ENCODE measurements at places on chromosomes 5 and 9.

GRCh38 chr5:132746954-132747615 is at the start of gene CCNI2:
TSS of gene CCNI2 (plus strand) at chr5:132747426. CDS start at chr5:132747496, 70 bp downstream.
- no peak for DNase-seq

- DNase-seq = no peak
These were observed 169.4 kb upstream of the ZNF462 start for GRCh38 chr9:106693558-106693957.

GRCh38 chr9:112224401-112225289 is 49.5 kb upstream of the SUSD1 start:
- DNase-seq = no peak

- DNase-seq = no peak
These were observed 101.1 kb downstream of the NFIB start for GRCh38 chr9:14212697-14213420.

DNA sequence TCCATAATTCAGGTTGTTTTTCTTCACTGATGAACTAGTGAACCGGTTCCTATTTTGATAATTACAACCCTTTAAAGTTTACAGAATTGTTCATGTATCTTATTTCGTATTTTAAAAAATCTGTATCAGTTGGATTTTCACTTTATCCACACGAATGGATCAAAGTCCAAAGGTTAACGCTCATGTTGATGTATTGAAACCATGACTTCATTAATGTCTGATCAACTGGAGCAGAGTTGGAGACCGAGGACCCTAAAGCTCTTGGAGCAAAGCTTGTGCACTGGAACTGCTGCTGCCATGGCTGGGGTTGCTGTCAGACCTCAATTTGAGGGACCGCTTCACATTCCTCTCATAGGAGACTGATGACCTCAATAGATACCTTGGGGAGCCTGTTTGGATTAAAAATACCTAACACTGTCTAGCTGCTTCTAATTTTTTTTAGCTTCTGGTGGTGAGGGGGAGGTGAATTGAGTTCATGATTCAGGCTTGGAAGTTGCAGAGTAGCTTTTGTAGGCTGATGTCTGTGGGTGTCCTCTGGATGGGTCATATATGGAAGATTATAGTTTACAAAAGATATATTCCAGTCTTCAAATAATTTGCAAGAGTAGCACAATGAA is 45.1 kb downstream of the KIAA1958 start:
- DNase-seq = no peak

DNA sequence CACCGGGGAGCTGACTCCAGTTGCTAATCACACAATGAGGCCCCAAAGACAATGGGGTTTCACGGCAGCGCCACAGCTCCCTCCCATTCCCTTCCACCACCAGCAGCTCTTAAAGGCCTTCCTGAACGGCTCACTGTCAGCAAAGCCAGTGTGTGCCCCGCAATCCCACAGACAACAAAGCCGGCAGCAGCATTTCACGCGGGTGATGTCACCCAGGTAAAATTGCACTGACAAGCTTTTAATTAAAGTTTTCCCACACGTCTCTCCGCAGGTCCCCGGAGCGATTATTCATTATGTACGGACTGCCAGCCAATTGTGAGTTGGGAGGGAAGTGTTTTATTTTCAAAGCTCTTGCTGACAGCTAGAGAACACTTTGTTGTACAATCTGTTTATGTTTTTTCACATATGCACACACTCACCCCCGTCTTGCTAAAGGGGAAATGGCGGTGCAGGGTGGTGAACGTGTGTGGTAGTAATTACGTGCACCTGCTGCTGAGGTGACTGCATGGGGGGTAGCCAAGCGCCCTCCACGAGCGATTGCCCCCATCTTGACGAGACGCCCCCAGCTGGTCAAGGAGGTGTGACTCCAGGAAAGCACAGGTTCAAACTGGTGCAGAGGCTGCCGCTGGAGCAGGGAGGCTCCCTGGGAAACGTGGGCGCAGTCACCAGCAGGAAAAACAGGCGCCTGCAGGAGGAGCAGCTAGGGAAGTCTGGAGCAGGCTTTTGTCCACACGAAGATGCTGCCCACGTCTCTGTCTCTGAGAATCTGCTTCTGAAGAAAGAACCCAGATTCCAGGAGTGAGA is 65.0 kb downstream of the IRX2 start:
- no peak for DNase-seq

GRCh38 chr9:10259668-10260067 is 353.1 kb downstream of the PTPRD start:
- DNase-seq = no peak

DNA sequence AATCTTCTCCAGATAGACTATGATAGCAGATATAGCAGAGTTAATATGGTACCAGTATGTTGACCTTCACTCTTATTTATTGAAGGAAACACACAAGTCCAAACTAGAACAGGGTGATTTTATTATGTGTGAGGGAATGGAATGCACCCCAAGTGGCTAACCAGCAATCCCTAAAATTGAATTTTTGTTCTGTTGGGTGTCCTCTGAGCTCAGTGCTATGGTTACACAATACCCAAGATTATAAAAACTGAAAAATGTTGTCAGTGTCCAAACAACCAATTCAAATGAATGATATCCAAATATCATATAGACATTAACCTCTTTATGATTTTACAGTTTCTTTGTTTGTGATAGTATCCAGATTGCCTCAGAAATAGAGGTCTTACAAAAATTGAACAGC is 60.9 kb downstream of the NNT start:
- no peak for DNase-seq

- DNase-seq = no peak
These were observed 33.6 kb downstream of the TLR4 start for GRCh38 chr9:117737721-117738226.

- no peak for DNase-seq
These were observed 196 bp upstream of the GRM6 start for GRCh38 chr5:178995341-178995690.

DNA sequence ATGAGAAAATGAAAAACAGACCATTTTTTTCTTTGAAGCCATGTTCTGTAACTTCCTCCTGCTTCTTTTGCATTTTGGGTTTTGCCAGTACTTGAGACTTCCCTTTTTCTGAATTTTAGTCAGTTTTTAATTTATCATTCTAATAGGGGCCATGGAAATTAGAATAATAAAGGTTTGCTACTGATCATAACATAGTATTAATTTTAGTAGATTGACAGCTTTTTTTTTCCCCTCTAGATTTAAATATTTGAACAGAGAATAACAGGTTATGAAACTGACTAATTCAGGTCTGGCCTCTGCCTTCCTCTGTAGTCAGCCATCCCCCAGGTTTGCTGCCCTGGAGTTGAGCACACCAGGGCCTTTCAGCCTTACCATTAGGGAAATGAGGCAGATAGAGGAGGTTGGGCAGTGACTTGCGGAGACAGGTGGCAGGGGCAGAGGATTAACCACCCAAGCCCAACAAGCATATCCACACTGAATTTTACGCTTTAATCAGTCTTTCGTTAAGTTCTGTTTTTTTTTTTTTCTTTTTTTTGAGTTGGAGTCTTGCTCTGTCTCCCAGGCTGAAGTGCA is 80.1 kb upstream of the TNFAIP8 start:
- no peak for DNase-seq

DNA sequence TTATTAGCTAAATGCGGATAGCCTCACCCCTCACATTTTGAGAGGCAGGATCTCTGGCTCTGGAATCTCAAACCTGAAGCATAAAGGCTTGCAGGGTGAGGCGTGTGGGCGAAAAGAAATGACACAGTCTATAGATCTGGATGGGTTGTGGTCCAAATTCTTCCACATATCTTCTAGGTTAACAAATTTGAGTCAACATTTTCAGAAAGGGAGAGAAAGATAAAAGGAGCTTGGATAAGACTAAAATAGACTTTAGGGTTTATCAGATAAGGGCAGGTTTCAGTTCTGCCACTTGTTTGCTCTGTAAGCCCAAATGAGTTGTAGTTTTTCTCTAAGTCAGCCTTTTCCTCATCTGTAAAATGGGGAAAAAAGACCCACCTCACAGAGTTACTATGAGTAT is 220.9 kb downstream of the TRIM32 start:
- DNase-seq = no peak

GRCh38 chr9:134699343-134699740 is 57.7 kb downstream of the COL5A1 start:
- DNase-seq = no peak

GRCh38 chr5:114391321-114391720 is 29.5 kb downstream of the KCNN2 start:
- DNase-seq = no peak

GRCh38 chr9:126459126-126459525 is 132.5 kb downstream of the MVB12B start:
- DNase-seq = no peak

DNA sequence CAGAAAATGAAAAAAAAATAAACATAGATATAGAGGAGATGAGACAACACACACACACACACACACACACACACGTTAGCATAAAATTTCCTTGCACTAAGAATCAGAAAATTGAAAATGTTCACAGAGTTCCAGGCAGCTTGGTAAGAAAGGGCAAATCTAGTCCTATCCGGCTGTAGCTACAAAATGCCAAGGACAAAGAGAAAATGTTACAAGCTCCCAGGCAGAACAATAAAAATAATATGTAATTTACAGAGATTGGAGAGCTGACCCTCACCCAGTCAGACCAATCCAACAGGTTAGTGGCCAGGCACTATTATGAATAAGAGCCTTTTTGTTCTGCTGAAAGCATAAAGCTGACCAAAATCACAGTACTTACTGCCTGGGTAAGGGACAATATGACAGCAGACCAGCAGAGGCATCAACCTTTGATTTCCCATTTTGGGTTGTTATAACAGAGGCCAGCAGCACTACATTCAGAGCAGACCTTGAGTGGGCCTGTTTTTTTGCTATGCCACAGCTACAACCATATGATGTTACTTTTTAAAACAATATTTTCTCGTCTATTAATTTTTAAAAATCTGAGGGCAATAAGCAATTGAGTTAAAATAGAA is 892.6 kb downstream of the TAF11L14 start:
- no peak for DNase-seq

DNA sequence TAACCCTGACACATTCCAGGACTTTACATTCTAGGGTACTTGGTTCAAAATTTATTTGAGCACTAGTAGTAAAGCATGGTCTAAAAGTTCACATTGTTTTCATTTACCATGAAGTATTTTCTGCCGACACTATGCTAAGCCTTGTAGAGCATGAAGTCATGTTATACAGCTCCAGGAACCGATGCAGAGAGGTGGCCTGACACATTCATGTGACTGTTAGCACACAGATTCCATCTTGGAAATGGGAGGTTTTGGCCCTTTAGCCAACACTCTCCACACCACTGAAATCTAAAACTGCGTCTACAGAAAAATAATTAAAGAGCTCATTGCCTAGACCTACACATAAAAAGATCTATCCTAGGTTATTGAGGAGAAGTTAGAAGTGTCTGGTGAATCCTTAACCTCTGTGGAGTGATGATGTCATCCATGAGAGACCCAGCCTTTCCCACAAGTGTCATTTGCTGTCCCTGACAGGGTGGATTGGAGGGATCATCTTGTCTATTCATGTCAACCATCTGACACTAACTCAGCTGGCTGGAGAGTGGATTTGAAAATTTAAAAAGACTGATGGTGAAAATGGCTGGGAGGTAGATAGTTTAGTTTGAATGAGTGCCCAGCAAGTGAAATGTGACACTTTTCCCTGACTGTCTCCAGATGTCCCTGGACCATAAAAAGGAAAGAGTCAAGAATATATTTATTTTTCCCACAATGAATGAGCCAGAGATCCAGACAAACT is 1.3 kb downstream of the RANBP3L start:
- no peak for DNase-seq

GRCh38 chr5:65483546-65484346 is 2.0 kb upstream of the ADAMTS6 start:
- no peak for DNase-seq

Measured in NCI-H510A (cell line).